ENCODE measurements at places on chromosomes 12 and 14.

- no peak for DNase-seq
Measured at GRCh38 chr14:69662636-69663299, 51.4 kb downstream of the SUSD6 start.

GRCh38 chr12:124796303-124796960 lies 67.2 kb downstream of the SCARB1 start:
- DNase-seq, result no peak

DNA sequence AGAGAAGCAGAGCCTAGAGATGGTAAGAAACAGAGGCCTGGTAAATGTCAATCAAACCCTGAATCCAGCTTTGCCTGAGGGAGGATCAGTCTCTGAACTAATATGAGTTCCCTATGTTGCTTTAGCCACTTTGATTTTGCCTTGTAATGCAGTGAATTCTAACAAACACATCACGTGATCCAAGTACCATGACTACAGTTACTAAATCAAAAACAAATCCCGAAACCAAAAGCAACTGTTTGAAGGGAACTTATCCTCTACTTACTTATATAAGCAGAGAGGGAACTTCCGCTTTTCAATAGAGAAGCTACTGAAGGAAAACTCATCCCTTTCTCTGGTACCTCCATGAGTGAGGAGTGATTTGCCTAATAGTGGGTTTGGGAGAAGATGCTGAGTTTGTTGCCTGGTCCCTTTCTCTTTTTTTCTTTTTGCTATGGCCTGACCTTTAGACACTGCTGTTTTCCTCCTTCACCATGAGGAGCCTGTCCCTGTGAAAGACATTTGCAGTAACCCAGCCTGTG lies 7.7 kb upstream of the PPTC7 start:
- no peak for DNase-seq

DNA sequence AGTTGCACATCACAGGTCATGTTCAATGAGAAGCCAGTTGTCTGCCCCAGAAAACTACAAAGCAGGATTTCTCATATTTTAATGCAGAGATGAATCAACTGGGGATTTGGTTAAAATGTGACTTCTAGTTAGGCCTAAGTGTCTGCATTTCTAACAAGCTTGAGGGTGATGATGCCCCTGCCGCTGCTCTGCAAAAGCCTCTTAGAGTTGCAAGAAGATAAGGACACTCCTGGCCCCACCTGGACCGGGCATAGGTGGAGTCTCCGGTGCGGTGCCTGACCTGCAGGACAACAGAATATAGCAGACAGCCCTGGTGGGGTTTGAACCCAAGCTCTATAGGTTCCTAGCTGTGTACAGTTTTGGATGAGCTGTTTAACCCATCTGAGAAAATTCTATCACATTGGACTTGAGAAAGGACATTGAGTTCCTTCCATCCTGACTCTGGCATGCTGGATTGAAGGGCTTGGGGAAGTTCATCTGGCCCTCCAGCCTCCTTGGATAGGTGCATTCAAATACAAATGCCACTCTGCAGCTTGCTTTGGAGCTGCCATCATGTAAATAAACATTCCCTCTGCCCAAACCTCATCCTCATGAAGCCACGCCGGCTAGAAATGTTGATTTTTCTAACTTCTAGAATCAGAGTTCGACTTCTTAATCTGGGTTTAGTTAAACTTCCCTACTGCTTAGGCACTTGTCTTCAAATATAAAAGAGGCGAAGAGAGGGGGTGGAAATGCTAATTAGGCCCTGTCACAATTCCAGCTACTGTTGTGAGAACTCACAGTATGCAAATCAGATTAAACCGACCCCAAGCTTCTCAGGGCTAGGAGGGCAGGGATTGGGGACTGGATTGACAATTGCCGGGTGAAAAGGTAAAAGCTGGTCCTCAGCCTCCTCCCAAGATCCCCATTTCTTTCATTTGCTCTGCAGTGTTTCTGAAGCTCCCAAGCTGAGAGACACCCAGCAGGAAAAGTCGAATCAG lies 1225.6 kb downstream of the VRK1 start:
- DNase-seq, result no peak
